ENCODE measurements at places on chromosomes 3 and 15.

GRCh38 chr3:23071758-23072157 lies 131.4 kb upstream of the UBE2E2 start:
- DNase-seq, result no peak

GRCh38 chr3:156299569-156299968 lies 179.2 kb downstream of the KCNAB1 start:
- DNase-seq, result no peak

GRCh38 chr3:125436921-125437320 lies 61.8 kb upstream of the ZNF148 start:
- DNase-seq, result no peak

GRCh38 chr3:46670891-46671427 lies 22.5 kb downstream of the ALS2CL start:
- no peak for DNase-seq

DNA sequence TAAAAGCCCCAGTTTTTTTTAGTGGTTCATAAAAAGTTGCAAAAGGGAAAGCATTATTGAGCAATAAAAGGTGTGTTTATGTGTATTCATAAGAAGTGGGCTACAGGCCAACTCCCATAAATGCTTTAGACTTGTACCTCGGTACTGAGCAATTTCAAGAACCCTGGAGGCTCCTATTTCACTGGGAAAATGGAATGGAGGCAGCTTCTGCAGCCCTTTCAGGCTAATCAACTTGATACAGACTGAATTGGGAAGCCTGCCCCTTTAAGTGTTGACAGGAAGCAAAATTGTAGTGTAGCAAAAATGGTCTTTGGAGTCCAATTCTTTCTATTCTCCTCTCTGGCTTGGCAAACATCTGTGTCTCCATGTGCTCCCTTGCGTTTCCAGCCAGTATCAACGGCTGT lies 118.8 kb downstream of the ECT2 start:
- DNase-seq, result no peak

GRCh38 chr15:43118829-43119228 lies 13.0 kb upstream of the UBR1 start:
- no peak for DNase-seq

DNA sequence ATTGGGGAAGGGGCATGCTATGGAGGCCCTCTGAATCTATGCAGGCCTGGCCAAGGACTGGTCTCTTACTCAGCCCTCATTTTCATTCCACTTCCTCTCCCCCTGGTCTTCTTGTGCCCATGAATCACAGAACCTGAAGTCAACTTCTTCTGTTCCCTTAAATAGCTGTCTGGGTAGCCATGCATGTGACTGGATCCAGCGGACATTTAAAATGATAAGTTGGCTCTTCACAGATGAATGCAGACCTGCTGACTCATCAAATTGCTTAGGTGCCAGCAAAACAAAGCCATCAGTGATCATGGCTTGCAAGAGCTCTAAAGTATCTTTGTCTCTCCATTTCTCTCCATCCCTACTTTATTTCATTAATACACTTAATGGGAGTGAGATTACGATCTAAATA lies 90.1 kb upstream of the CADPS start:
- no peak for DNase-seq

- DNase-seq, result no peak
These were observed 77.3 kb upstream of the CGNL1 start for GRCh38 chr15:57298843-57299550.

DNA sequence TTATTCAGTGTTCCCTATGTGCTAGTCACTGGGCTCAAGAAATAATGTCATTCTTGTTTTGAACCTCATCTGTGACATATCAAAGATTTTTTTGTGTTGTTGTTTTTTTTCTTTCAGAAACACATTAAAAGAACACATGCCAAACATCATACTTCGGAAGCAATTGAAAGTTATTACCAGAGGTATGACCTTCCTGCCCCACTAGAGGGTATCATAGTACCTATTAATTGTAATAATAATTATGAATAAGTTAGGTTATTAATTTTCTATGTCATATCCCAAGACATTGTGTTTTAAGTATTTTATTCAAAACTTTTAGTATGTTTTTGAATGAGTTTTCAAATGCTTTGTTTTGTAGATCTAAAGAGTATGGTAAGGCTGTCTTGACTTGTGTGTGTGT lies 65.7 kb downstream of the CDIN1 start:
- no peak for DNase-seq
